Prostate gland (tissue), 2 donors: ENCODE measurements at places on chromosomes 11 and 22.

- no peak for DNase-seq
These were observed 1.8 kb downstream of the DCPS start for GRCh38 chr11:126305699-126306098.

- no peak for DNase-seq
These were observed 1818.1 kb upstream of the RAG2 start for GRCh38 chr11:38416141-38416540.

DNA sequence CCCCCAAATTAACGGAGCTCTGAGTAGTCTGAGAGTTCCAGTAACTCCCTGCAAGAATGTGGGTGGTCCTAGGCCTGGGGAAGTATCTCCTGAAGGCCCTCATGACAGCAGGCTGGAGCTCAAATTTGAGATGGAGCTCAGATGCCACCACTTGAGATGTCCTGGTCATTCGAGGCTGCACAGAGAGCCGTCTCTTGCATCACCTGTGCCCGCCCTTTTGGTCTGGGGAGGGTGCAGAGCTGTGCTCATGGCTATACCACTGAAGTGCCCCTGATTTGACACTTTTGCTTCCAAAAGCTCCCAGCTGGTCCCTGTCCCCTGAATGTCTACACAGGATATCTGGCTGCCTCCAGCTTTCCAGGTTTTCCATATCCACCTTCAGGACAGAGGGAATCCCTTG, 214.0 kb upstream of the B3GAT1 start:
- DNase-seq = no peak

DNA sequence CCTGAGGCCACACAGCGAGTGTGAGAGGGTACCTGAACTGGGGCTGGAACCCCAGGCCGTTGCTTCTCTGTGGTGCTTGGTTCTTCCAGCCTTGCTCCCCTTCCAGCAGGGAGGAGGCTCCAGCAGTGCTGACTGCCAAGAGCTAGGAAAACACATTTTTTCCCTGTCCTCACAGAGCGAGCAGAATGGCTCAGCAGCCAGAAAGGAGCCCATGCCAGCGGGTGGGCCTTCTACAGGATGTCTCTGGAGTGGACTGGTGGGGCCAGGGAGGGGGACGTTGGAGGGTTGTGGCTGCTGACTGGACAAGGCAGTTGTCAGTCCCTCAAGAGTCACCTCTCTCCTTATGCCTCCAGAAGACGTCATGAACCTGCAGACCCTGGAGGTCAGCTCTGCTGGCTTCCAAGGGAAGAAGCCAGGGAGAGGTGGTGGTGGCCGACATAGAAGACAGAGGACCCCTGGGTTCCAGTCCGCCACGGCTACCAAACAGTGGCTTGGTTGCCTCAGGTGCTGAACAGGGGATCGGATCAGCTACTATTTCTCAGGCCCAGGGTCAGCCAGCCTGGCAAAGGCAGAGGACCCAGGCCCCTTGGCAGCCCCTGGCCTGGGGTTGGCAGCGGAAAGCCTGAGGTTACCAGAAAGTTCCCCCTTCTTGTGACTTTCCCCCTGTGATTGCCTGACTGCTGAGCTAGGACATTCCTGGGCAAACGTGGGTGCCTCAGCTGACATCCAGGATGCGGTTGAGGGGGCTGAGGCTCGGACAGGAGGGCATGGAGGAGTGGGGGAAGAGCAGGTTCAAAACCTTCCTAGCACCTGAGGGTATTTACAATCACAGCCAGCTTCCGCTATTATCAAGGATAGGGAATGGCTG, 3.7 kb downstream of the MAFF start:
- DNase-seq = no peak

DNA sequence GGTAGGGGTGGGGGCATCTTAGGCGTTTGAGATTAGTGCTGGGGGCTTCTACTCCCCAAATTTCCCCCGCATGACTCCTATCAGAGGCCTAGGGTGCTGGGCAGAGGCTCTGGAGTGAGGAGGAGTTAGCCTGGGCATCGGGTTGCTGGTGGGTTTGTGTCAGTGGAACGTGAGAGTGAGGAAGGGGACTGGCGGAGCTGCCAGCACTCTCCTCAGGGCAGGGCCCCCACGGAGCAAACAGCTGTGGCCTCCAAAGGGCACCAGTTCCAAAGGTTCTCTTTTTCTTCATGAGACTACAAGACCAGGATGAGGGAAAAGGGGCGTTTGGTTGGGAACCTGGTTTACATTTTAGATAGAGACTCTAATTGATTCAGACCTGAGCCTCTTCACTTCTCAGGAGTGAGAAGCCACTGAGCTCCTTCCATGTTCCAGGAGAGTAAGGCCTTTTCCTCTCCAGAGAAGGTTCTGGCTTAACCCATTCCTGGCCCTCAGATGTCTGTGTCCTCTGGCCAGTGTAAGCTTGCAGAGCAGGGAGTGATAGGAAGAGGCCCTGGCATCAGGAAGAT, 35.6 kb upstream of the CDON start:
- DNase-seq = no peak

DNA sequence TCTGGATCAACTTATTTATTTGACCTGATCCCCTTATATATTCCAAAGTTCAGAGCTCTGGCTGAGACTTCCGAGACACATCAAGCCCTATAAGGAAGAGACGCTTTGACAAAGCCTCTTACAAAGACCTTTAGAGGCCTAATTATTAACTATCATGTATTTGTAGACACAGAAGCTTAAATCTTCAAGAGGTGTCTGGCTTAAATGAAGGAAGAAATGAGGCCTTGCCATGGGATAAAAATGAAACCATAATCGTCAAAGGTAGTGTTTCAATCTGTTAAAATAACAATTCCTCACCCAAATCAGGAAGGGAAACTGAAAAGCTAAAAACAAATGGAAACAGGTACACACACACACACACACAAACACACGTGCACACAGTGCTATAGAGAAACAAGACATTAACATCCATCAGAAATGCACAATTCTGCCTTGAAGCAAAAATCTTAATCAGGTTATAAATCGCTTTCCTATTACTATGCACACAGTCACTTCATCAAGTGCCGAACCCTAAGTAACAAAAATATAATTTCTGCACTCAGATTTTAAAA, 50.2 kb downstream of the PITPNB start:
- no peak for DNase-seq

DNA sequence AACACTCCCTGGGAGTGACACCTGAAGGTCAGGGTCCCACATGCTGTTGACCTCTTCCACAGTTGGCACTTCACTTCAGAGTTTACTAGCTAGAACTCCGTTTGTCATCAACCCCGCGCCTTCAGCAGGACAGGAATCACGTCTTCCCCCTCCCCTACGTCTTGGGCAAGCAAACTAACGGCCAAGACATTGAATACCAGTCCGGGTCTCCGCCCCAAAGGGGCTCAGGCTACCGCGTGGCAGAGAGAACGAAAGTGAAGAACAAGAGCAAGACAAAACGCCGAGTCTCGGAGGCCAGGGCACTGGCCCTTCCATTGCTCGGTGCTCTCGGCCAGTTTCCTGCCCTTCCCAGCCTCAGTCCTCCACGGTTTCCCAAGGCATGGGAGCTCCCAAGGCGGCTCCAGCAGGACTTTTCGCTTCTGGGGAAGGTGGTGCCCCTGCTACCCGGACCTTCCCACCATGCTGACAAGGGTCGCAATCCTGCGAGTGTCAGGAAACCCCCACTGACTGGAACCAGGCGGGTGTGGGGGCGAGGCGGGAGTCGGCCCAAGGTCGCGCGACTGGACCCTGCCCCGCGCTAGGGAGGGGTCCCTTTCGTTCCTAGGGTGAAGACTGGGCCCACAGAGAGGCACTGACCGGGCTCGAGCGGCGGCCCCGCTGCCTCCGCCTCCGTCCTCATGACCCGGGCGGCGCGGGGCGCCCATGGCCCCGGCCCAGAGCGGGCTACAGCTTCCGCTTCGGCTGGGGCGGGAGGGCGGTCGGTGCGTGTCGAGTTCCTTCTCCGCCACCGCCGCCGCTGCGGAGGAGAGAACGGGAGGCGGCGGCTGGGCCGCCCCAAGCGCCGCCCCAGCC, at the start of gene GUCD1:
Gene GUCD1 (minus strand): TSS at position 826 of the 852 bp plus-strand sequence. CDS start 147 bp downstream, at position 679.
- peak; percentile 24 for DNase-seq

DNA sequence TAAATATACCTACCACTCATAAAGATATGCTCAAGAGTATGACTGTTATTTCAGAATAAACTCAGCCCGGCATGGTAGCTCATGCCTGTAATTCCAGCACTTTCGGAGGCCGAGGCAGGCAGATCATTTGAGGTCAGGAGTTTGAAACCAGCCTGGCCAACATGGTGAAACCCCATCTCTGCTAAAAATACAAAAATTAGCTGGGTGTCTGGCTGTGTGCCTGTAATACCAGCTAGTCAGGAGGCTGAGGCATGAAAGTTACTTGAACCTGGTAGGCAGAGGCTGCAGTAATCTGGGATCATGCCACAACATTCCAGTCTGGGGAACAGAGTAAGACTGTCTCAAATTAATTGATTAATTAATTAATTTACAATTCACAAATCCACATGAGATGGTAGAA, 208.2 kb upstream of the PDGFD start:
- no peak for DNase-seq

- no peak for DNase-seq
These were observed 482.3 kb upstream of the CCDC90B start for GRCh38 chr11:83768489-83768888.

DNA sequence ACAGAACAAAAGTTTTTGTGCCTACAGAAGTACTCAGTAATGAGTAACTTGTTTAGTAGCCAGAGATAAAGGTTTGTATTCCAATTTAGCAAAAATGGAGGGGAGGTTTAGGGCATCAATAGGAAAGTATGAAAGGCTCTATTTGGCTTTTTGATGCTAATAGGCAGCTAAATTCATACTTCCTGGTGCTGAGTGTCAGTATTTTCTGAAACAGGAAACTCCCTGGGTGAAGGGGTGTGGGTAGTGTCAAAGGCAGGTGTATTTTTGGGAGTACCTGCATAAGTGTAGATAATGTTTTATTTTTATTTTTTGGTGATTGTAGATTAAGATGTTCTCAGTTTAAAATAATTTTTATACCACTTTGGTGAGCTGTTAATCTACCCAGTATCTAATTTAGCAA, 29.3 kb upstream of the MMP7 start:
- DNase-seq = no peak

- no peak for DNase-seq
These were observed 29.5 kb downstream of the DNHD1 start for GRCh38 chr11:6526411-6527135.

DNA sequence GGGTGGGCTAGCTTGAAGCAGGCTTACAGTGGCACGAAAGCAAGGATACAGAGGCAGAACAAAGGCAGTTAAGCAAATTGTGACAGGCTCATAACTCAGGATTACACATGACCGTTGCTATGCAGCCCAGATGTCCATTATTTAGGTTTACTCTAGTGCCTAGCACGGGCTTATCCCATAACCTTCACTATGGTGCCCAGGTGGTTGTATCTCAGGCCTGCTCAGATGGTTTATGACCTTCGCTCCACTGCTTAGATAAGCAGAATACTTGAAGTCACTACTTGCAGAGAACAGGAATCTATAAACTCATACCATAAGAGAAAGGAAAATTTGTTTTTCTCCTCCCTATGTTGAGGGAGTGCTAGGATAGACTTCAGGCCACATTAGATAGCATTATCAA, 9.0 kb downstream of the OR6M1 start:
- no peak for DNase-seq

GRCh38 chr22:31829505-31829904, 75.7 kb downstream of the DEPDC5 start:
- DNase-seq = no peak

- no peak for DNase-seq
These were observed 91.9 kb downstream of the CTTN start for GRCh38 chr11:70490208-70490607.

GRCh38 chr22:46413725-46414379, 78.3 kb downstream of the TRMU start:
- DNase-seq = no peak

- peak; percentile 78 for DNase-seq
These were observed 26.4 kb downstream of the YWHAH start for GRCh38 chr22:31970490-31971444.

DNA sequence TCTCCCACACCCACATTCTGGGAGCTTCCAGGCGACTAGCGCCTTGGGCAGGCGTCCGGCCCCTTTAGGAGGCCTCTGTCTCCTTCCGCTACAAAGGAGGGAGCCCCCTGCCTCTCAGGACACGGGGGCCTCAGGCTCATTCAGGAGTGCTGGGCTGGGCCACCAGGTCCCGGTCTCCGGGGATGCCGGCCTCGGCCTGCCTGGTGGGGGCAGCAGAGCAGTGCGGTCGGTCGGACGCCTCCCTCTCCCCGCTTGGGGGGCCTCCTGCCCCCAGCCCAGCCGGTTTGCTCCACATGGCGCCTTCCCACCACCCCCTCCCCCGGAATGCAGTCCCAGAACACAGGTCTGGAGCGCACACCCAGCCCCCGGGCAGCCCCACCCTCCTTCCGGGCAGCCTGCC, 21.9 kb downstream of the MRPL23 start:
- DNase-seq = no peak

DNA sequence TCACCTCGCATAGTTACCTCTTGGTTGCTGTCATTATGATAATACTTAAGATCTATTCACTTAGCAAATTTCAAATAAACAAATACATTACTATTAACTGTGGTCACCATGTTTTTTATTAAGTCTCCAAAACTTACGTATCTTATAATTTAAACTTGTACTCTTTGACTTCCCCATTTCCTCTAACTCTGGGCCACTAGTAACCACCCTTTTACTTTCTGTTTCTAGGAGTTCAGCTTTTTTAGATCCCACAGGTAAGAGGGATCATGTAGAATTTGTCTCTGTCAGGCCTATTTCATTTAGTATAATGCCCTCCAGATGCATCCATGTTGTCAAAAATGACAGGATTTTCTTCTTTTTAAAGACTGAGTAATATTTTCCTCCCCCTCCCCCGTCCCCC, 212.4 kb upstream of the C11orf87 start:
- no peak for DNase-seq

GRCh38 chr22:39593066-39593930, 22.7 kb downstream of the CACNA1I start:
- DNase-seq = no peak

- DNase-seq = no peak
These were observed 833.8 kb downstream of the TBC1D22A start for GRCh38 chr22:47596176-47596690.

GRCh38 chr11:87043894-87044293, 6.2 kb downstream of the TMEM135 start:
- no peak for DNase-seq

- no peak for DNase-seq
These were observed 14.9 kb downstream of the XKR3 start for GRCh38 chr22:16810188-16810802.

- DNase-seq = no peak
These were observed 25.4 kb downstream of the ARFGAP3 start for GRCh38 chr22:42831712-42832111.
